RPMI7951 (cell line): ENCODE measurements at places on chromosomes 5 and 9. TPM values are rescaled to one million over a fixed set of nuclear protein-coding genes. Genes with fewer than 3 reads are reported as not detected.

GRCh38 chr5:55222985-55223811 lies 3.9 kb downstream of the MCIDAS start:
- no peak for DNase-seq

Gene IL31RA
- total RNA-seq: 0.24 and 0.68 TPM in 2 replicates

- DNase-seq: no peak
These were observed 171.2 kb downstream of the HSPA4 start for GRCh38 chr5:133222979-133223378.

Gene FOXD4L3
- not detected in 2 replicates for total RNA-seq

DNA sequence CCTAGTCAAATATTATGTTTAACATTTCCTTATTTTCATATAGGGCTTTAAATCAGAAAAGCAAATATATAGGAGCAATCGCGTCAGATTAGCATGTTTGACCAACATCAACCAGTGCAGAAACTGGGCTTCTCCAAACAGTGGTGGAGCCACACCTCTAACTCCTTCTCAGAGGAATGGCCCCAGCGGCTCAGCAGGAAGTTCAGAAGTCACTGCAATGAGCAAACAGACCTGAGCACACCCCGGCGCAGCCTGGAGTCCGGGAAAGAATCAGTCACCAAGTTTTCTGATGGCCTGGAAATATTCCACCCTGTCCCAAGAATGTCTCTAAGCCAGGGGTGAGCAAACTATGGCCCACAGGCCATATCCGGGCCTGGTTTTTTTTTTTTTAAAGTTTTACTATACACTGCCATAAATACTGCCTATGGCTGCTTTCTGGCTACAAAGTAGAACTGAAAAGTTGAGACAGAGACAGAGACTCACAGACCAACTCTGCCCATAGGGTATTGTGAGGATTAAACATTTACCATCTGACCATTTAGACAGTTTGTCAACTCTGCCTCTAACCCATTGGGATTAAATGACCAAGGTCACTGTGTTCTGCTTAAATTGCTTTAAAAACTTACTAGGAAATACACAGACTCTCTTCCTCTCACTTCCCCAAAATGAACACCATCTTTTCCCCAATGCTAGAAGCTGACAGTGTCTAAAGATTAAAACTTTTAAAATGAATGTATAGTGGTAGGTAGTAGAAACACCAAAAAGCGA lies 5.4 kb downstream of the GOLM1 start:
- peak; percentile 66 for DNase-seq

DNA sequence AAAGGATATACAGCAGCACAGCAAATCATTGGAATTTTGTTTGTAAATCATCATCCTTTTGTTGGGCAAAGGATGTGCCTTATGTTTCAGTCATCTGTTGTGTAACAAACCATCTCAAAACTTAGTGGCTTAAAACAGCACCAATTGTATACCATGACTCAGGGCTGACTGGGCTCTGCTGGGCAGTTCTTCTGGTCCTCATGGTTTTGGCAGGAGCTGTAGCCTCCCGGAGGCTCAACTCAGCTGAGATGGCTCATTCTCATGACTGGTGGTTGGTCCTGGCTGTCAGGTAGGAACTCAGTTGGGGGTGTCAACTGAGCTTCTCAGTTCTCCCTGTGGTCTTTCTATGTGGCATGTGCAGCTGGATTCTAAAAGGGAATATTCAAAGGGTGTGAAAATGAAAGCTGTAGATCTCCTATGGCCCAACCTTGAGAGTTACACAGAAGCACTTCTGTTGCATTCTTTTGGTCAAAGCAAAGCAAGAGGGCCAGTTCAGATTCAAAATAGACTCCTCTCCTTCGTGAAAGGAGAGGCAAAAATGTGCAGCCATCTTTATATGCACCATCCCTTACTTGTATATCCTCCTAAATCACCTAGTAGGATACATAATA lies 39.1 kb upstream of the CPEB4 start:
- DNase-seq: no peak

DNA sequence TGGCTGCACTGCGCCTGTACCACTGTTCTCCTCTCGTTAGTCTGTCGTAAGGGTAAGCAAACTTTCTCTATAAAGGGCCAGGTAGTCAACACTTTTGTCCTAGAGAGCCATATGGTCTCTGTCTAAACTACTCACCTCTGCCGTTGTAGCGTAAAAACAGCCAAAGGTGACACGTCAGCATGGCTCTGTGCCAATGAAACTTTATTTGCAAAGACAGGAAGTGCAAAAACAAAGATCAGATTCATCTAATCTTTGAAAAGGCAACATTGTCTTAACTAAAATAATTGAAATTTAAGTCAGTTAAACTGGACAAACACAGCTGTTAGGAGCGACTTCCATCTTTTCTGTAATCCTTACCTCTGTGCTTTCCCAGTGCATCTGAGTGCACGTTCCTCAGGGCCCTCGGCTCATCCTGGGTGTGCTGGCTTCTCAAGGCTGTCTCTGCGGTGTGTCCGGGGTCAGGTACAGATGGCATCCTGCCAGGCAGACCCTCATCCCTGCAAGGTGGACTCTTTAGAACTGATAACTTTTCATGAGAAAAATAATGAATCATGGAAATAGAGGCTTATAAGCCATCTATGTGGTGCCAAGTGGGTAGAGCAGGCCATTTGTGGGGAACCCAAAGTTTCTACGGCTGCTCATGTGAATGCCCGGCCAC lies 35.2 kb upstream of the IRX4 start:
- DNase-seq: no peak

Gene ROPN1L
- 0.59 and 0.84 TPM in 2 replicates for total RNA-seq

GRCh38 chr5:9655641-9656040 lies 25.5 kb upstream of the TAS2R1 start:
- no peak for DNase-seq

- no peak for DNase-seq
These were observed 159.4 kb downstream of the MACROH2A1 start for GRCh38 chr5:135239453-135240282.

DNA sequence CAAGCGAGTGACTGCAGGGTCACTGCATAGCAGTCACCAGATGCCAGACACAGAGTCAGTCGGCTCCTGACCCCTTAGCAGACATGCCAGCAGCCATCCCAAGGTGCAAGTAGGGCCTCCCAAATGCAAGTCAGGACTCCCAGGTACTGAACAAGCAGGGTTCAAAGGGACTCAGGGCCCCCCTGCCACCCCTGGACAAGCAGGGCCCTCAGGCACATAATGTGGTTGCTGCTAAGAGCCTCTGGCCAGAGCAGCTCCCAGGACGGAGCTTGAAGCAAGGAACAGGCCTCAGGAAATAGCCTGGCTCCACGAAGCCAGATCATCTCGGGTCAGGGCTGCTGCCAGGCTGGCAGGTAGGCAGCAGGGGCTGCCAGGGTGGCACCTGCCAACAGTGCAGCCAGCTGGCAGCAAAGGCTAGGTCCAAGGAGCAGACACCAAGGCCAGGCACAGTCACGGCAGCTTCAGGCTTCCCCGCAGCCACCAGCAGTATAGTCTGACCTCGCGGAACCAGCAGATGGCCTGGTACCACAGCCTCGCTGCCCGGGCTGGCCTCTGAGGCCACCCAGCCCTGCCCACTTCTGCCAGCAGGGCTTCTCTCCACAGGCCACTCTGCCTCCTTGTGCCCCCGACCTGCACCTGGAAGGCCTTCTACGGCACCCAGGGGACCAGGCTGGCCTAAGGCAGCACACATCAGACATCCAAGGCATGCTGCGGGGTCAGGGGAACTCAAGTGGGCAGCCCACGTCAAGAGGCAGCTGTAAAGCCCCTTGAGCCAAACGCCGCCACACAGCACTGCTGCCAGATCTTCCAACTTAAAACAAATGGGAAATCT lies 7.4 kb downstream of the EEIG1 start:
- DNase-seq: no peak

DNA sequence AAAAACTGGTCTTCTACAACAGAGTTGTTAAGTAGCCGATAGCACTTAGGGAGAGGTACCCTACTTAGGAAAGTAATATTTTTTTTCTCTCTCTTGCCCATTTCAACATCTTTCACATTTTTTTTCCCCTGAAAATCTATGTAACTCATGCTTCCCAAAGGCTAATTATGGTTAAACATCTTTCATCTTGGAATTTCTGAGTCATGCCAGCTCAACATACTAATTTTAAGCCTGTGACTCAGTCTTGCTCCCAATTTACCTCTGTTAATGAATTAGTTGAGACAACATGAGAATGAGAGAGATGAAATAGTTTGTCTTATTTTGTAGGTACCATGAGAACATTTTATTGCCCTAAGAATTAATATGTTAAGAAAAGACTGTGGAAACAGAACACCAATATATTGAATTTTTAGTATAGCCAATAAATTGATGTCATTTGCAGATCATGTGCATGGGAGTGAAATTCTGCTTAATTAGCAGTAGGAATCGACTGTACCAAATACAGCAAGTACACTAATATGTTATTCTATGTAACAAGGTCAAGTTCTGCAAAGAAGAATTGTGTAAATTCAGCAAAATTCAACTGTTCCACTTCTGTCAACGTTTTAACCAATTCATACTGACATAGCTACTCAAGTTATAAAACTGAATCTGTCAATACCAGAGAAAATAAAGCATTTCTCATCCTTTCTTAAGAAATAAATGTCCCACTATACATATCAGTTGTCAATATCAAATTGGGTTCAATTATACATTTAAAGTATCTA lies 550.0 kb downstream of the PTPRD start:
- DNase-seq: peak; percentile 23

- DNase-seq: no peak
These were observed 201.3 kb downstream of the GABRG2 start for GRCh38 chr5:162268694-162269481.

Gene ARSI
- total RNA-seq: 0.10 TPM in 1 of 2 replicates, not detected in the other

DNA sequence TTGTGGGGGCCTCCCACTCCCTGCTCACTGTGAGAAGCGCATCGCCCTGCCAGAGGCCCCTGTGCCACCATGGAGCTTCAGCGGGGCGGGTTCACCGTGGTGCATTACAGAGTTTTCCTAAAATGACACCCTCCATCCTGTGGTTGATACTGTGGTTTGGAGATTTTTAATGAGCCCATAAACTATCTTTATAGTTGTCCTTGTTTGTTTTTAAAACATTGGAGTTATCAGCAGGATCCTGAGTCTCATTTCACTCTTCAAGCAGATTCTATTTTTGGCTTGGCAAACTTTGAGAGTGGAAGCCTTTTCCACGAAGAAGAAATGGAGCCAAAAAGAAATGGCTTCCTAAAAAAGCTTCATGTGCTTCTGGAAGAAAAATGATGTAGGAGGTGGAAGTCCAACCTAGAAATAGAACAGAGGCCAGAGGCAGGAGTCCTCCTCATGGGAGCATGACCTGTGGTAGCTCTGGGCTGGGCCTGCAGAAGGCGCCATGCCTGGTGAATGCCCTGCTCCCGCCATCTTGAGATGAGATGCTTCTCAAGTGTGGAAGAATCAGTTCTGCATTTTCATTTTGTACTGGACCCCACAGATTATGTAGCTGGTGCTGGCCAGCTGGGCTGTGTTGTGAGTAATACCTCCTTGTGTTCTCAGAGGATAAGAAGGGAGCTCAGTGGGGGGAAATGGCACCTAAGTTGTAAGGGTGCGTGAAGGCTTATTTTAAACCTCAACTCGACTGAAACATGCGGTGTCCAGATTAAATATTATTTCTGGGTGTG lies 79.0 kb upstream of the RAI14 start:
- DNase-seq: no peak

DNA sequence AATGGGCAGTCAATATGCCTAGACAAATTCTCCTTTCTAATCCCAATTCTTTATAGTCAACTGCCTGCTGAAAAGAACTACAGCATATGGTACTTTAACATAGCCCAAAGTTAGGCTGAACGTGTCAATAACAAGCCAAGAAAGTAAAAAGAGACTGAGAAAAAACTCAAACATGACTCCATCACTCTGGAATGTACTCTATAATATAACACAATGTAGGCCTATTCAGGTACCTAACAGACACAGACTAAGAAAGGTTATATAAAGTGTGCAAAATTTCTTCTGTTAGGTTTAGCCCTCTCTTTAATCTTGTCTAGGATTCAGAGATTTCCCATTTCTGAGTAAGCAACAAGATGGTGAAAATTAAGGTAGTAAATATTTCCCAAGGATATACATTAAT lies 209.7 kb upstream of the PRR16 start:
- DNase-seq: no peak

DNA sequence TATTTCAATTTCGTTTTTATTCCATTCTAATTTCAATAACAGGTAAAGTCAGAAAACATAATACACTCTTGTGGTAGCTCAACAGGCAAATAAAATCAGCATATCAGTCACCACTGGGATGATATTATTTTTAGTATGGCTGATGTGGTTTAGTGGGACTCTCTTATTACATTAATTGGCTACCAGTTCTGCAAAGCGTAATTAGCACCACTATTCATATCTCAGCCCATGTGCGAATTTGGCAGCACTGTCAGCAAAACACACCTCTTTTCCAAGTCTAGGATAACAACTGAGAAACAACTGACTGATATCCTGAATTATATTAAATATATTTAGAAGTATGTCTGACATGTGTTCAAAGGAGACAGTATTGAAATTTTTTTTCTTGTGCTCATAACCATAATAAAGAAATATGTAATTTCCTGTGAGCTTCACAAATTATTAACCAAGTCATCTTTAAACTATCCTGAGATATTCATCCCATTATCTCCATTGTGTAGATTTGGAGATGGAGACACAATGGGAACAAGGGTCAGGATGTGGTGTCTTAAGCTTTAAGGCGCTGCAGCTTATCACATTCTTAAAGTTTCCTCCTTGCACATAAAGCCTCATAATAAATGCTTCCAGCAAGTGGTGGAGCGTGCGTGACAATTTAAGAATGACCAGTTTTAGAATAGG lies 212.4 kb downstream of the TLE1 start:
- no peak for DNase-seq

DNA sequence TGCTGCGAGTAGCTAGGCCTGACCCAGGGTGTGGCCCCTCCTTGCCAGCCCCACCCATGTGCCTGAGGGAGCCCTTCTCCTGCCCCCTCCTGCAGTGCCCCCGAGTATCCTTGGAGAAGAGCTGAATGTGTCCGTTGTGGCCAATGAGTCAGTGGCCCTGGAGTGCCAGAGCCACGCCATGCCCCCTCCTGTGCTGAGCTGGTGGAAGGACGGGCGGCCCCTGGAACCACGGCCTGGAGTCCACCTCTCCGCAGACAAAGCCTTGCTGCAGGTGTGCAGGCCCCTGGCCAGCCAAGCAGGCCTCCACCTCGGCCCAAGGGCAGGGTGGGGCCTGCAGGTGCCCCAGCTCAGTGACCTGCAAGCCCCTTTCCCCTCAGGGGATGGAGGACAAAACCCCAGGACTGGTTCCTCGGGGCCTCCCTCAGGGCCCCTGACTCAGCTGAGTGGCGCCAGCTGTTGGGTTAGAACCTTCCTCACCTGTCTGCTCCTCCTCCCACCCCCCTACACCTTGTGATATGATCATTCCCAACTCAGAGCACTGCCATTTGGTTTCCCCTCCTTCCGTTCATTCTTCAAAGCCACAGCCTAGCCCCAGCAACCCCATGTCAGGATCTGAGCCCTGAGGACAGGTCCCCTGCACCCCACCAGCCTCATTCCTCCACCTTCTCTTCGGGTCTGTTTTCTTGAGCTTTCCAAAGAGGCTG lies 80.0 kb upstream of the ASS1 start:
- peak; percentile 82 for DNase-seq

DNA sequence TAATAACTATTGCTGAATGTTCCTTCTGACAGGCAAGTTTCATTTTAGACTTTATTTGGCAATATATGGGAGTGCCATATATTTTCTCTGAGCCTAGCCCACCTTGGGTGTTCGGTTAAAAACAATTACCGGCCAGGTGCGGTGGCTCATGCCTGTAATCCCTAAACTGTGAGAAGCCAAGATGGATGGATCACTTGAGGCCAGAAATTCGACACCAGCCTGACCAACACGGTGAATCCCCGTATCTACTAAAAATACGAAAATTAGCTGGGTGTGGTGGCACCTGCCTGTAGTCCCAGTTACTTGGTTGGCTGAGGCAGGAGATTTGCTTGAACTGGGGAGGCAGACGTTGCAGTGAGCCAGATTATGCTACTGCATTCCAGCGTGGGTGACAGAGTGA lies 47.9 kb downstream of the TNFSF15 start:
- DNase-seq: no peak
